KBM-7 (cell line): ENCODE measurements at places on chromosomes 7 and 10.

GRCh38 chr7:410395-410910 is 109.2 kb downstream of the PDGFA start:
- no peak for DNase-seq

DNA sequence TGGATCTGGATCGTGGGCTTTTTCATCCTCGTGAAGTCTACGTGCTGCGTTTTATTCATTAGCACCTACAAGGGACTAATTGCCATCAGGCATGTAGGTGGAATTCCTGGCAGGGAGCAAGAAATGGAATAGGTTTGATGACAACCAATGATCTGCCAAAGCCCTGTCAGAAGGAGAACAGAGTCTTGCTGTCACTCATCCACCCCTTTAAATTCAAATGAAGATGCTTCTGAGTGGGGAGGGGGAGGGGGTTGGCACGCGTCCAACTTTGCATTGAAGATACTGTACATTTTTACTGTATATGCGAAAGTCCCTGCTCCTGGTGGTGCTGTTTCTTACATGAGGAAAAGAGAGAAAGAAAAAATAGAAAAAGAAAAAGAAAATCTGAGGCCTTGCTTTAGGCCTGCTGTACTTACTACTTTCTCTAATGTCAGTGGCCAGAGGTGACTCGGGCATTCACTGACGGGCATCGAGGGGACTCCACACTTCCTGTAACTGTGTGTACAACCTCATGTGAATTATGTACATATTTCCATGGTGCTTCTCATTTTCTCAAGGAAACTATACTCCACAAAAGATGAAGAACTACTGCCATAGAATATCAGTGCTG is 569.1 kb downstream of the INHBA start:
- no peak for DNase-seq

- peak; percentile 82 for DNase-seq
These were observed 31.2 kb downstream of the TBXAS1 start for GRCh38 chr7:139860090-139860775.

DNA sequence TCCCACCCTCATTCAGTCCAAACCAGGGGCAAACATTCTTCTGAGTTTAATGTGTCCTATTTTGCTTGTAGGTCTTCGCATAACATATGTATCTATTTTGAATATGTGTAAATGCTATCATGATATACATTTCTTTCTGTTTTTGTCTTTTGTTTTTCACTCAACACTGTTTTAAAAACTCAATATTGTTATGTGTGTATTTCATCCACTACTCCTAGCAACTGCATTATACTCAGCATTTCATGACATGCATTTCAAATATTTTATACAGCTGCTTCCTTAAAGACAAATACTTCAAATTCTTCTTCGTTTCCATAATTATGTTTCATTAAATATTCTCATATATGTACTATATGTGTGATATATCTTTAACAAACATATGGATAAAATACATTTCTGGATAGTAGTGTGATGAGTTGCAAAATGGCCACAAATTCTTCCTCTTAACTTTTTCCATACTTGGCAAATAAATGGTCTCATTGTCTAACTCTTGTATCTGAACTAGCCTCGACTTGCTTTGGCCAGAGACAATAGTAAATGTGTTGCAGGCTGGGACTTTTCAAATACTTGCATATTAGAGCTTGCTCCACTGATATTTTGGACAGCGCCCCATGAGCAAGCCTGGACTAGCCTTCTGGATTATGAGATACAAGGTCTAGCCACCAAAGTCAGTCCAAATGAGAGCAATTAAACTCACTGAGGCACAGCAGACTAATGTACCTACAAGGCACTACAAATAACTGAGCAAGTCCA is 539.7 kb upstream of the KCND2 start:
- no peak for DNase-seq

DNA sequence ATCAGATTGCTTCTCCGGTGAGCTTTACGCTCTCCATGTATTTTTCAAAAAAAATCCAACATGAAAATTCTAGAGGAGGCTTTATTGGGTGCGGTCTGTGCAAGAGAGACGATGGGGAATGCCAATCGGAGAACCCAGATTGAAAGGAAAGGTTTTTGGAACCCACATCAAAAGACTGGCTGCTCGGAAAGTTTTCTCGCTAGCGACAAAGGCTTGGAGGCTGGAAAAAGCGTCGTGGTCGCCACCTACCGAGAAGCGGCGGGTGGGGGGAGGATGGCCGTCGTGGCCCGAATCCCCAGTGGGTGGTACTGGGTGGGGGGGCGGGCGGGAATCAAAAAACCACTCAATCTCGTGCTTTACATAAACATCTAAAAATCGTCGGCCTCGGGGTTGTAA is 1.1 kb upstream of the GTF2I start:
- DNase-seq: peak; percentile 58

DNA sequence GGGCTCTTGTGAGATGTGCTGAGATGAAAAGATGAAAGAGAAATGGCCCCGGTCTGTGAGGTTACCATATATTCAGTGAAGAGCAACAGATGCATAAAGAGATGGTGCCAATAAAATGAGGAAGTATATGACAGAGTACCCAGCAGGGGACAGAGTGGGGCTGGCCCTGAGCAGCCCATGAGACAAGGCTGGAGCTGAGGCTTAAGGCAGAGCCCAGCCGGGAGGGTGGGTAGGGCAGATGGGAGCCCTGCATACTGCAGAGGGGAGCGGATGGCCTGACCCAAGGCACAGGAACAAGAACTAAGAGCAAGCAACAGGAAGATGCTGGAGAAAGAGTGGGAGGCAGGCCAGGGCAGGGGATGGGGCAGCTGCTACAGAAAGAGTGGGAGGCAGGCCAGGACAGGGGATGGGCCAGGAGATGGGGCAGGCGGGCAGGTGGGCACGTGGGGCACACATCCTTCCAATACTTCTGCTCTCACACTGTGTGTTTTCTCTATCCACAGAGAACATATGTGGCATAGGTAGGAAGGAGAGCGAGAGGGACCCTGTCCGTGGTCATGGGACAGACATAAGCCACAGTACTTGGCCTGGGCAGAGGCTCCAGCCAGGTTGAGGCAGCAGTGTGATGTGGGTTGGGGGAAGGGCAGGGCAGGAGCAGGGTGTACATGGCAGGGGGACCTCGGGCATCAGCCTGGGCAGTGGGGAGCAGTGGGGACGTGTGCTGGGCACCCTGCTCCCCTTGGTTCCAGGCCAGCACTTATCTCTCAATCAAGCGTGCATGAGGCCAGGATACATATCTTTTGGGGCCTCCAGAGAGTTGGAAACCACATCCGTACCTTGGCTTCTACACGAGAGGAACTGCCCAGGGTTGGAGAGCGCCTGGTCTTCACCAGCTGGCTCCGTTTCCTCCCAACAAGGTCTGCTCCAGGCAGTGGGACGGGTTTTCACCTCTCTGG is 91.6 kb upstream of the IKZF1 start:
- peak; percentile 92 for DNase-seq

DNA sequence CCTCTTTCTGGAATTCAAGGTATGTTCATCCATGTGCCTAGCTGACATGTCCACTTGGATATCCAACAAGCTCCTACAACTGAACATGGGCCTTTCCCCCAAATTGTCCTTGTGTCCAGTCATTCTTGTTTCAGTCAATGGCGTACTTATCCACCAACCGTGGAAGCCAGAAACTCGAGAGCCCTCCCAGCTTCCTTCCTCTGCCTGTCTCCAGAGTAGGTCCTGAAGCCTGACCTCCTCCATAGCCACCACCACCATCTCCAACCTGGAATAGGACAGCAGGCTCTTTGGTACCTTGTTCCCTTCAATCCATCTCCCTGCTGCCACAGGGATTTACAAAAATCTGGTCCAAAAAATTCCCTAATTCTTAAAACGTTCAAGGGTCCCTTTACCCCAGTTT is 305.1 kb downstream of the RPS24 start:
- DNase-seq: no peak

DNA sequence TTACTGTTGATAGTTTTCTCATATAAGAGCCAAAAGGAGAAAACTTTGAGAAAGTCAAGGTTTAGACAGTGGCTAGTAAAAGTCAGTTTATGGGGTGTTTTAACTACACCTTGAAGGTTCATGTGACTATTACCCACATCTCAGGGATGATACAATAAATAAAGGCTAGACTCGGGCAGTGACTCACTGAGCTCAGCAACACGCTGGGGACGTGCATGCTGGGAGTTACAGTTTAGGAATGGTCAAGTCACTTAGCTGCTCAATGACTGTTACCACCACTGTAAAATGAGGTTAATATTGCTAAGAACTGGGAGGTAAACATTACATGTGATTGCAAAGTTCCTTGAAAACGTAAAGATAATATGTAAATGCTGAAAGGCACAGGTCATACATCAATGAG is 1254.4 kb upstream of the PHF14 start:
- DNase-seq: no peak

- DNase-seq: no peak
These were observed 182.9 kb downstream of the XPNPEP1 start for GRCh38 chr10:109740436-109740835.

GRCh38 chr10:83346266-83346910 is 792.9 kb upstream of the GHITM start:
- no peak for DNase-seq

GRCh38 chr7:8365499-8366110 is 67.8 kb upstream of the NXPH1 start:
- DNase-seq: peak; percentile 18

DNA sequence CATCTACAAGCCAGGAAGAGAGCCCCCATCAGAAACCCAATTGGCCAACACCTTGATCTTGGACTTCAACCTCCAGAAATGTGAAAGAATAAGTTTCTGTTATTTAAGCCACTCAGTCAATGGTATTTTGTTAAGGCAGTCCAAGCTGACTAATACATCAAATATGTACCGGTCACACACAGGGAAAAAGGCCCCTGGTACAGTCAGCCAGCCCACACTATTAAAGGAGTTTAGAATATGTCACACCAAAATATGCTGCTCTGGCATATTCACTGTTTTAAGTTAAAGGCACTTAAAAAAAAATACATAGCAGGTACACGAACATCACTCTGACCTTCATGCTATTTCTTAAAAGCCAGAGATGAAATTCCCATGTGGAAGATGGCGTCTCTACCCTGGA is 15.2 kb upstream of the CDCA7L start:
- DNase-seq: no peak

DNA sequence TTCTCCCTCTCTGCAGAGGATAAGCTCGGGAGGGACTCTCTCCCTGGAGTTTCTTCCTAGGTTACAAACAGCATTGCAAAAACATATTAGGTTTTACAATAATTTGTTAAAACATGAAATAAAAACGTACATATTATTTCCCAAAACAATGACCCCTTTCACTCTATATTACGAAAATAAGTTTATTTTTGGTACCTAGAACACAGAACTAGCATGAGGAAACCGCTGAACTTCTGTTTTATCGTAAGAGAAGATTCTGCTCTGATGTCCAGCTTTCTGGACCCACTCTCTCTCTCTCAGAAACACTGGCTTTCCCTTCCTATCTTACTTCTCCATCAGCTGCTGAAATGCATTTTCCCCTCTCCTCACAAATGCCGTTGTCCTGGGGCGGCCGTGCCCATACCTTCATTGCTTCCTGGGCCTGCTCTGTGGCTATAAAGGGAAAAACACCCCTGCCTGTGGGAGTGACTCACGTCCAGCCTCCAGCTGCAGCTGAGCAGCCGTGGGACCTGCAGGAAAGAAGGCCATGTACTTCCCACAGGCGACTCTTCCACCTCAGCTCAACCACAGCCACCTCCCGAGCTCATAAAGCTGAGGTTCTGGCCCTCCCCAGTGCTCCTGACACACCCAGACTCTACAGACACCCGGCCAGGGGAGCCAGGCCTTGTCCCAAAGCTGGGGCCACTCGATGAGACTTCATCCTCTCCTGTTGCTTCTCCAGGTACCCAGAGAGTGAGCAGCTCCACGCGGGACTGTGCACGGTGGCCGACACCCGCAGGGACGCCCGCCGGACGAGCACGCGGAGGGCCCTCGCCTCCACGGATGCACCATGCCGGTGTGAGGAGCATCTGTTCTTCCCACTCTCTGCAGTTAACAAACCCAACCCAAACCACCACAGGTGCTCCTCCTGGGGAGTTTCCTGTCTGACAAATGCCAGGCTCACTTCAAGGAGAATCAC is 3.1 kb downstream of the GPER1 start:
- no peak for DNase-seq
